ENCODE measurements at places on chromosomes 7 and 10.

DNA sequence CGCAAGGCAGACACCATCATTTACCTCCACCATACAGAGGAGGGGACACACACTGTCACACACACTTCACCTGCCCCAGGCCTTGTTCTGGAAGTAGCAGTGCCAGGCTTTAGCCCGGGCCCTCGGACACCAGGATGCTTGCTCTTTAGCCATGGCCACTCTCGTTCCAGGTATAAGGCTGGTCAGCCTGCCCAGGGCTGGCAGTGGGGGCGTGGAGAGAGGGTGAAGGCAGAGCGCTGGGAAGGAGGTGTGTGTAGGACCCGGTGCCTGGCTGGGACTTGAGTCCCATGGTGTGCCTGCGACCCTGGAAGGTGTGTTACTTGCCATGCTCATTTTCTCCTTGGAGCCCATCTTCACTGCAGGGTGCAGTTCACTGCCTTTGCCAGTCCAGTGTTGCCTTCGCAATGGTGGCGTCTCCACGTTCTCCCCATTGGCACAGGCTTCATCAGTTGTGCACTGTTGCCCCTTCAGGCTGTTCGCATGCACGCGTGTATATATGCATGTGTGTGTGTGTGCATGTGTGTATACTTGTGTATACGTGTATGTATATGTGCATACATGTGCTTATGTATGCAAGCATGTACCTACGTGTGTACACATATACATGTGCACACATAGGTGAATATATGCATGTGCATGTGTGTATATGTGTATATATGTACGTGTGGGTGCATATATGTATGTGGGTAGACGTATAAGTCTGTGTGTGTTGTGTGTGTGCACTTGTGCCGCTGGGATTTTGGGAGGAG, 153.4 kb downstream of the CAMK1D start:
- DNase-seq = no peak

DNA sequence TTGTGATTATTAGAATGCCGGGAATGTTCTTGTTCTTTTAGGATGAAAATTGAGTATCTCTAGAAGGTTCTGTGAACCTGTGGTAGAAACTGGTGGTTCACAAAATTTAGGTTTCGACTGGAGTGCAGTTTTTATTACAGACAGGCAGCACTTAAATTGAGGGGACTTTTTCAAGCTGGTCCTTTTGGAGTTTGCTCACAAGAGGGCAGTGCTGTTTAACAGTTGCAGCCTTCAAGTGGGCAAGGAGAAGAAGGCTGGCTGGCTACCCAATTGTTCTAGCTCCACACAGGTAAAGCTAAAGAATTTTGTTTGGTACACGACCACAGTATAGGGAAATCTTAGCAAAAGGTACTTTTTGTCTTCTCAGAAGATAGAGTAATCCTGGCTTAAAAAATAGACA, 233.6 kb downstream of the SNX13 start:
- peak; percentile 23 for DNase-seq

DNA sequence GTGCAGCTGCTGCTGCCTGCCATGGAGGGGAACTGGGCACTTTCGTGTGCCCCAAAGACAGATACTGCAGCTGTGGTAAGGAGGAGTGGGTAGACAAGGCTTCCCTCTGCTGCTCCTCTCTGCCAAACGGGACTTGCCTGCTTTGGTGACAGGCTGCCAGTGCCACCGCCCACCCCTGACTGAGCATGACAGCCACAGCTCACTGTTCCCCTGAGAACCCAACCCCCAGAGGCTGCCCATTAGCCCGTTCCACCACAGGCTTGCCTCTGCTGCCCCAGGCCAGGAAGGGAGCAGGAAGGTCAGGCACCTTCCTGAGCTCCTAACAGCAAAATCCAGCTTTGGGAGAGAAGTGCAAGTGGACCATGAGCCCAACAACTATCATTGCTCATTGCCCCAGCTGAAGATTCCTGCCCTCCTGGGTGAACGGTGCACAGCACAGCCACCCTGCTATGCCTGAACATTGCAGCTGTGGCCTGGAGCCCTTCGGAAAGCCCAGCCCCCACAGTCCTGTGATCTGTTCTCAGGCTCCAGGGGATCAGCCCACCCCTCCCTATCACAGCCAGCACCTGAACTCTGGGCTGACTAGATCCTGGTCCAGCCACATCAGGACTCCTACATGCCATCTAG, 58.7 kb upstream of the ANTXRL start:
- DNase-seq = no peak

DNA sequence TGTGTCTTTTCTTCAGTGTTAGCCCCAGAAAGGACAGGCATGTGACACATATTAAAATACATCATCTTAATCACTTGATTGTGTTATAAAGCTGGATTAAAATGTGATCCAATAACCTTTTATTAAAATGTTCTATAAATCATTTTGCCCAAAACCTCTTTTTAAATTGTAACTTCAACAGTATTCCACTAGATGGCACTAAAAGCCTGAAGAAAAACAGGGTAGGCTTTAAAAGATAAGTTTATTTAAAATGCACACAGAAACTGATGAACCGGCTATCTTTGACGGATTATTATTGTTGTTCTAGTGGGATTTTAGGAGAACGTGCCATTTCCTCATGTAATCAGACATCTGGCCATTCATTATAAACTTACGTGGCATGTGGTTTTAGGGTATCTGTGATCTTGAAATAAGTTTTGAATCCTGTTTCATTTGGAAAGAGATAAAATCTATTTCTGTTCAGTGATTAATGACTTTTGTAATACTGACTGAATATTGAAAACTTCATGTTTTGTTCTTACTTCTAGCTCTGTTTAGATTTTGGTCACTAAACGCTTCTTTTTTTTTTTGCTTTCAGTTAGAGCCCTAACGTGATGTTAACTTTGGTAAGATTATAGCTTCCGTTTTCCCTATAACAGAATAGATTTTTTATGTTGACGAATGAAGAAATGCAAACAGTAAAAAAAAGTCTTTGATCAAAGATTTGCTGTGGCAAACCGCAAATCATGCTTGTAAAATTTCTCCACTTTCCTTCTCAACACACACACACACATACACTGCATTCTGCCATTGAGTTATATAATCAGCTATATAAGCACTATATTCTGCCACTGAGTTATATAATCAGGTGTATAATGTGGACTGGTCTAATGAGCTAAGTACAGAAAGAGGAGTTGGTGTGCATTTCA, 13.6 kb downstream of the VPS50 start:
- no peak for DNase-seq

GRCh38 chr7:111238886-111239285, 148.0 kb downstream of the LRRN3 start:
- no peak for DNase-seq

DNA sequence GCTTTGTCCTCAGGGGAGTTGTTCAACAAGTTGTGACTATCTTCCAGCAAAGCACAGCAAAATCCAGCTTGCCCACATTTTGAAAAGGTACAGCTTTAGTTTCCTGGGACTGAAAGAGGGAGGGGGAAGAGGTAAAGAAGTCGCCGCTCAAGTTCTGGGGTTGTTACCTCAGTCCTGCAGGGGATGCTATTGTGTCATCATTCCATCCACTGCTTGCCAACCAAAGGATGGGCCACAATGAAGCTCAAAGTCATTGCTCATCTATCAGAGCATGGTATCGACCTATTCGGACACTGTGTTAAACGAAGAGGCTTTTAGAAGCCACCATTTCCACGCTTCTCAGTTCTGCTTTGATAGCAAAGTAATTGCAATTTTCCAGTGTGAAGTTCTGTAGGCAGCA, 34.3 kb downstream of the NPY start:
- no peak for DNase-seq

- DNase-seq = no peak
These were observed 28.0 kb downstream of the PRPF18 start for GRCh38 chr10:13614530-13615332.

- no peak for DNase-seq
These were observed 32.2 kb downstream of the MRPS33 start for GRCh38 chr7:140982508-140982907.

DNA sequence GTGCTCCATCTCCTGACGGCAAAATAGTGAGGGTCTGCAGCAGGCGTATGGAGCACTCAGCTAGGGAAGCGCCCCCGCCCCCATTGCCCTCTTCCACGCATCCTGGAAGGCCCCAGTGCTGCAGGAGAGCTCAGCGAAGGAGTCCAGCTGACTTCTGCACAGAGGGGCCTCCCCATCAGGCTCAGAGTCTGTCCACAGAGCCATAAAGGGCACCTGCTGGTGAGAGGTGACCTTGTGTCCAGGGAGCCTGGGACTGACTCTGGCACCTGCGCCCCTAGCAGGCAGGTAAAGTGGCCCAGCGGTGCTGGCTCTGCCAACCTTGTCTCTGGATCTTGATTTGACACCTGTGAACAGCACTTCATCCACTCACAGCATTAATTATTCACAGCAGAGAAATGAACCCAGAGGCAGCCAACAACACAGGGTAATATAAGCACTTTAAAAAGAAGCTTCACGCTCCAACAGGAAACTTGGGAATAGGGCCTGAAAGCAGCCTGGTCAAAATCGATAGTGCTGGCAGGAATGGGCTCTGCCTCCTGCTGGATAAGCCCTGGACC, 59.6 kb downstream of the VOPP1 start:
- no peak for DNase-seq

- DNase-seq = no peak
These were observed 42.4 kb upstream of the NANOS1 start for GRCh38 chr10:118986815-118987790.

DNA sequence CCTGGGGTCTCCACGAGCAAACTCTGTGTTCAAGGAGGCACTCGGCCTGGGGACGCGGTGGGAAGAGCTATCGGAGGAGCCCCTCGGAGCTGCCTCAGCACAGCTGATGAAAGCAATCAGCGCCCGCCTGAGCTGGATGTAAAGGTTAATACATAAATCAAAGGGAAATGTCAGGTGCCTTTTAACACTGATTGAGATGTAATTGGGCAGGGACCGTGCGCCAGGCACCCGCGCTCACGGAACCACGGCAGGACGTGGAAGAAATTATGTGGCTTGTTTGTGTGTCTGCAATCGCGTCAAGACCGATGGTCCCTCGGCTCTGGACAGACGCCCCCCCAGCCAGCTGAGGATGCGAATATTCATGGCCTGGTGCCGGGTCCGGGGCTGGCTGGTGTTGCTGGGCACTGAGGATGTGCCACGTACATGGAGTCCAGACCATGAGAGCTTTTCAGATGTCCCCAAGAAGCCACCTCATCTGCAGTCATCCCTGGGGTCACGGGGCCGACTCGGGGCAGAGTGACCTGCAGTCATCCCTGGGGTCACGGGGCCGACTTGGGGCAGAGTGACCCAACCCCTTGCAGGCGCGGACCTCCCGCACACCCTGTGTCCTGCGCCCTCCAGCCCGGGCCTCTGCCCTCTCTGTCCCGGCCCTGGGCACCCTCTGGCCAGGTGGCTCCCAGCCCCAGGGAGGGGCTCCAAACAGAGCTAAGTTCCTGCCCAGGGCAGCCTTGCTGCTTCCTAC, 15.6 kb downstream of the FOXL3 start:
- DNase-seq = no peak

DNA sequence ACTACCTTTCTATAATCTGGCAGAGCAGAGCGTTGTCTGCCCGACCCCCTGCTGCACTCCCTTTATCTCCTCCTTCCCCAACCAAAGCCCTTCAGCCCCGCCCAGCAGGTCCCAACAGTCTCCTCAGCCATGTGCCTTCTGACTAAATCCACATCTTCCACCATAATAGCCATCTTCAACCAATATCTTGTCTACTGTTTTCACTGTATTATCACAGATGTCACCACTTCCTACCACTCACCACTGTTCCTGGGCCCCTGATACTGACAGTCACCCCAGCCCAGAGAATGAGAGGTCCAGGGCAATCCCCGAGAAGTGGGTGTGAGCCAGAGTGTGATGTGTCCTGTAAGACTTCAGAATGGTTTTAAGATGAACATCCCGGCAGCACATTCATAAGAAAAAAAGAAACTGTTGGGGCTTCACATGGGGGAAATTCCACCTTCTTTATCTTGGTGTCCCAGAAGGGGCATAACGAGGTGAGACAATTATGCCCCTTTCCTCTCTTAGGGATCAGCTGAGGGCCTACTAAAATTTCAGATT, 25.3 kb downstream of the CCDC6 start:
- peak; percentile 77 for DNase-seq

GRCh38 chr10:49008505-49009198, 69.0 kb upstream of the LRRC18 start:
- DNase-seq = no peak

- no peak for DNase-seq
These were observed 784.0 kb downstream of the SUGCT start for GRCh38 chr7:40918701-40919271.

DNA sequence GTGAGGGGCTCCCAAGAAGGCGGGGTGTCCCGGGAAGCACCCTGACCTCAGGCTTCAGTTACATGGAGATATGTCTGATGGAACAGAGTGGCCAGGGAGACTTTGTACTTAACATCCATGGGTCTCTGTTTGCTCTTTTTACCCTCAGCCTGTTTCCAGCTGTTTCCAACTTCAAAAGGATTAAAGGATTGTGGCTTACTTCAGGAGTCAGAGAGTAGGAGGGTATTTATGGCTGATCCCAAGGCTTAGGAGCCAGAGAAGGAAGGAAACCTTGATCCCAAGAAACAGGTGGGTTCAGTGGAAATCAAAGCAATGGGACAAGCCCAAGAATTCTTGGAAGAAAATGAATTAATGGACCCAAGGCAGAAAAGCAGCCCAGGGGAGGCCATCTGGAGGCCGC, 37.7 kb upstream of the ZNF438 start:
- no peak for DNase-seq

DNA sequence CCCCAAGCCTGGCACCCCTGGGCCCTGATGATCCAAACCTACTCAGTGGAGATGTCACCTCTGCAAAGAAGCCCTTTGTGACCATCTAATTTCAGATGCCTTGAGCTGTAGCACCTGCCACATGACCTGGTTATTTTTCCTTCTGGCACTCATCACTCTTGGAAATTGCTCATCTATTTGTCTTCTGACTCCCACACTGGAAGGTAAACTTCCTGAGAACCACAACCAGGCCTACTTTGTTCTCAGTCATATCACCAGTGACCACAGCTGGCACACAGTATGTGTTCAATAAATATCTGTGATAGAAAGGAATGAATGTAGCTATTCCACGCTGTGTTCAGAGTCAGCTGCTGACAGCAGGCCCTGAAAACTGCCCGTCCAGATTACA, 97.1 kb downstream of the SH3PXD2A start:
- DNase-seq = no peak

GRCh38 chr10:35336921-35337823, 863 bp downstream of the CCNY start:
- DNase-seq = peak; percentile 42

- no peak for DNase-seq
These were observed 46.1 kb downstream of the AP3M1 start for GRCh38 chr10:74104480-74104879.

- no peak for DNase-seq
These were observed 172.4 kb downstream of the PRPF18 start for GRCh38 chr10:13759168-13759567.

- DNase-seq = no peak
These were observed 27.3 kb downstream of the FAM20C start for GRCh38 chr7:219581-220150.

DNA sequence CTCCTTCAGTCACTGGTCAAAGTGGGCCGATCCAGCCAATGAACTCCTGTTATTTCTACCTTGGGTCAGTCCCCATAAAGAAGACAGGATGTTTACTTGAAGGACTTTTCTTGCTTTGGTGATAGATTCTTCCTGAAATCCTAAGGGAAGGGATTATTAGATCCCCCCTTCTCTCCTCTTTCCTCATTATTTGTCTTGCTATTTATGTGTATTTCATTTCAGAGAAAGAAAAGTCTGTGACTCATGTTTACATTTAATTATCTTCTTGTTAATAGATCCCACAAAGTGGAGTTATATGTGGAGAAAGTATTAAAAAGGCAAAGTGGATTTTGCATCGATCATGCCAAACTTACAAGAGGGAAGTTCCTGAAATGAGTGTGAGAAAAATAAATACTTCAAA, 341.5 kb downstream of the PHTF2 start:
- DNase-seq = no peak

All from stimulated activated naive CD8-positive, alpha-beta T cell treated with anti-CD3 and anti-CD28 coated beads, Interleukin-15, amount 100 ng/mL, for 72 hours (primary cell).